ENCODE measurements at places on chromosomes 1 and 21. TPM values are rescaled to one million over a fixed set of nuclear protein-coding genes. Genes with fewer than 3 reads are reported as not detected.

The LYPLAL1 gene
- total RNA-seq = 20.8 TPM

The SLAMF9 gene
- total RNA-seq = 0.51 TPM

The ATP5PF gene
- 174 TPM for total RNA-seq

The UBL4B gene
- 1.8 TPM for total RNA-seq

The AADACL4 gene
- total RNA-seq = not detected

The GJA4 gene
- not detected for total RNA-seq

The SPRR5 gene
- total RNA-seq = not detected

The DUSP23 gene
- total RNA-seq = 23.3 TPM

The BTBD19 gene
- total RNA-seq = 12.2 TPM

The CELA3B gene
- not detected for total RNA-seq

DNA sequence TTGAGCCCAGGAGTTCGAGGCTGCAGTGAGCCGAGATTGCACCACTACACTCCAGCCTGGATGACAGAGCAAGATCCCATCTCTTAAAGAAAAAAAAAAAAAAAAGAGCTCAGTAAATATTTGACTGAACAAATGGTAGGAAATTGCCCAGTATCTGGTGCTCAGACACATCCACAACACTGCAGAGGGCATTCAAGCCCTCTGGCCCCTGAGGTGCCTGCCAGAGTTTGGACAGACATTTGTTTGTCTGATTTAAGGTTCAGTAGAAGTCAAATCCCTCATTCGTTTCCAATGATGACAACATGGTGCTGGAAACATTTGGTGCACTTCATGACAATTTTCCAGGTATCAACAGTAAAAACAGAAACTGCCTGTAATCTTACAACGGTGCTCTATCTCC is 86.6 kb downstream of the HLCS start:
- DNase-seq = no peak

DNA sequence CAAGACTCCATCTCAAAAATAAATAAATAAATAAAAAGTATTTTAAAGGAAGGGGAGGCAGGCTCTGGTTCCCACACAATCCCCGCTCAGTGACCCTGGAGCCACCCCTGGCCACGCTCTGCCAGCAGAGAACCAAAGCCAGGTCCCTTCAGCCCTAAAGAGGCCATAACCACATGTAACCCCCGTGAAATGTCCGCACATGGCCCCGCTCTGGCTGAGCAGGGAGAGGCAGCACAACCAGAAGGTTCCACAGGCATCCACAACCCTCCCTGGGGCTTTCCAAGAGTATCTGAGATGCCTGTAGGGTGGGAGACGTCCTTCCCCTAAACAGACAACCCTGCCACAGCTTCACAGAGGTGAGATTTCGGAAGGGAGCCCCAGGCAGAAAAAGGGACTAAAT is 1.4 kb upstream of the ARF1 start:
- no peak for DNase-seq

GRCh38 chr1:219189952-219190351 is 16.3 kb downstream of the LYPLAL1 start:
- DNase-seq = no peak

- DNase-seq = no peak
These were observed 102.9 kb downstream of the AHCTF1 start for GRCh38 chr1:246828818-246829217.

DNA sequence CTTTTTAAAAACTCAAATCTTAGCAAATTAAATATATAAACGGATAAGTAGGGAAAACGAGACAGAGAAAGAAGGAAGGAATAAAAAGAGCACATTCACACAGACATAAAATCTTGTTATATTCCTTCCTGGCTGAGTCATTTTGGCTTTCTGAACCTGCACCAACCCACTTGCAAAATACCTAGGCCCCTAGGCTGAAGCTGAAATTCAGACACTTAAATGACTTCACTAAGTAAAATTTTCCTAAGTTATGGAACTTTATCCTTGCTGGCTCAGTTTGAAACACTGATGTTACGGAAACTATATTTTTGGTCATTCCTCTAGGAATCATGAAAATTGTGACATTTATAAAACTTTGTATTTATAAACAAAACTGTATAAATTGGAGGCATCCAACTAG is 462.8 kb upstream of the NFIA start:
- no peak for DNase-seq

DNA sequence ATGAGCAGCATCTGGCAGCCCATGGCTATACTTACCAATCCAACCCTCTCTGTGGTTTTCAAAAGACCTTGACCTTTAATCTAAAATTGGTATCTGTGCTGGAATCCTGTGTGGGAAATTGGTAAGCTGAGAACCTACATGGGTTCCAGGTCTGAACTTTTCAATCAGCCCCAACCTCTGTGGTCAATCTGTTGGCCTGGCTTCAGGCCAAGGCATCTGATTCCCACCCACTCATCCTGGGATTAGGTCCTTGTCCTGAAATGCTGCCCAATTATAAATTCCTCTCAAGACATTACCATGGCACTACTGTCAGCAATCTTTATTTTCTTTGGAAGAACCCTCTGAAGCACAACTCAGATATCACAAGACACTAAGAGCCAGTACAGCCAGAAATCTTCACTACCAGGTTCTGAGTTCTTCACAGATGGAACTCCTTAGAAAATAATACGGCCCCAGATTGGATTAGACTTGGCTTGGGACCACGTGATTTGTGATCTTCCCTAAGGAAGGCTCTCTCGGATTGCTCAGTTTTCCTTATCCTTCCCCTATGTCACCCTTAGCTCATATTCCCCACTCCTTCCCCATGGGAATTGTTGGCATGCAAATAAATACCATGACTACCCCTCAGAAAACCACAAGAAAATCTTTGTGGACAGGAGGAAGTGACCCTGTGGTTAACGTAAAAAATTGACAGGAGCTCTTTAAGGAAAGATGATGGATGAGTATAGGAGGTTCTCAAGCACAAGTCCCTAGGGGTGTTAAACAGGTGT is 207.9 kb upstream of the ST6GALNAC5 start:
- DNase-seq = no peak

- no peak for DNase-seq
These were observed 1412.1 kb downstream of the PLA2G4A start for GRCh38 chr1:188240772-188241406.

DNA sequence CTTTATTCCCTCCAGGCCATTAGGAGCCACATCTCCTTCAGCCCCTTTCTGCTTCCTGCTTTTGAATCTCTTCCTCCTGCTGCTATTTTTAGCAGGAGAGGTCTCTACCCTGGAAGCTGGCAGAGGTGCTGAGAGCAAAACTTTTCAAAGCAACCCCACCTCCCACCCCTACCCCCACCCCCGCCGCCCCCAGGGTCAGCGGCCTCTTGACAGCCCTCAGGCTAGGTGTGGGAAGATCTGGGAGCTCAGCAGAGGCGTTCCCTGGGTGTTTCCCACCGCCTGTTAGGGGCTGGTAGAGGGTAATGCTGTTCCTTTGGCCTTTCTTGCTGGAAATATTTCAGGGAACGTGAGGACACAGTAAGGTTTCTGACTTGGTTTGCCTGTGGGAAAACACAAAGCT is 112.5 kb upstream of the CACHD1 start:
- no peak for DNase-seq

DNA sequence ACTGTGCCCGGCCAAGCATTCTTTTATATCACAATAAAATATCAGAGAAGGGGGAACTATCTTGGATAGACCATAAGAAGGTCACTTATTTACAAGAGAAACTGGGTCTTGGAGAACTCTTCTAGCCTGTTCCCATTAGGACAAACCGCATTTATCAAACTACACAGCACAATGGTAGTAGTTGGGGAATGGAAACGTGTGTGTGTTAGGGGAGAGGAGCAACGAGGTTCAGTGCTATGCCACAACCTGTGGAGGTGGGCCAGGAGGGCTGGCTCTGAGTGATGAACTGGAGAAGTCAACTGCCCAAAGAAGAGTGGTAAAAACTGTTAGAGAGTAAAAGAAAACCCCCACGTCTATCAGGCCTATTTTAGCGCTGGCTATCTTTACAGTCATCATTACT is 1.6 kb downstream of the DONSON start:
- DNase-seq = no peak

GRCh38 chr1:107244709-107245500 is 104.1 kb downstream of the NTNG1 start:
- DNase-seq = no peak

DNA sequence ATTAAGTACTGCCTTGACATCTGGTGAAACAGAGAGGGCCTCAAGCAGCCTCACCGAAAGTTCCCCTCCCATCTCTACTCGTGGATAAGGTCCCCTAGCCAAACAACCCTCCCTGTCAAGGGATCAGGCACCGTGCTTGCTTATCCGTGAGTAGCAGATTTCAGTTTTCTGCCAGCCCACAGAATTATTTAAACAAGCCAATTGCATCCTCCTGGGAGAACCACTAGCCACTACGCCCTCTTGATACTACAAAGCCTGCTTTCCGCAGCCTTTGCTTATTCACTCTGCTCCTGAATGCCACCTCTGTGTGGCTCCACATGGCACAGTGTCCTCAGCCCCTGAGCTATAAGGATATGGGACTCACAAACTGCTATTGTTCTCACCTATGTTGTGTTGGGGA is 5.9 kb upstream of the TFF2 start:
- DNase-seq = no peak

DNA sequence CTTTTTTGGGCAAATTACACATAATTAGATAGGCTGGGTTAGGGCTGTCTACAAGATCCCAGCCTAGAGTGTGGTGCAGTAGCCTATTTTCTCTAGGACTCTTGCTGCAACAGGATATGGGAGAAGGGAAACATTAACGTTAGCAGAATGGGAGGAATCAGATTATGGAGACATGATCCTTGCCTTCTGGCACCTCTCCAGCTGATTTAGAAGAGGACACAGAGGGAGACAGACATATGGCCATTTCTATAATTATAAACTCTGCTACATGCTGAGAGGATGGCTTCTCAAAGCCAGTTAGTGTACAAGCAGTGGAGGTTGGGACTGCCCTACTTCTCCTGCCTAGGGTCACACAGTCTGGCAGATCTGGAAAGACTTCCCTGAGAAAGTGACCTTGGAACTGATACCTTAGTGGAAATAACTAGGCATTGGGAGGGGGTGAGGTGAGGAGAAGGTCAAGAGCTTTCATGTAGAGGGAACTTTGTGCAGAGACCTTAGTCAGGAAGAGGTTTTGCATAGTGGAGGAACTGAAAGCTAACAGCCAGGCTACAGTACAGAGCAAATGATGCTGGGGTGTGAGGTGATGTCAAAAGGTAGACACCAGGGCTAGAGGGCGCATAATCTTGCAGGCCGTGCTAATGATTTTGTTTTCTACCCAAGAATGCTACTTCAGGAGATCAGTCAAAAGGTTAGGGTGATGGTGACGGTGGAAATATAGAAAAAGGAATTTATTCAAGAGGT is 1.2 kb upstream of the CD1D start:
- no peak for DNase-seq

GRCh38 chr1:82991569-82991968 is 1007.4 kb downstream of the TTLL7 start:
- no peak for DNase-seq

DNA sequence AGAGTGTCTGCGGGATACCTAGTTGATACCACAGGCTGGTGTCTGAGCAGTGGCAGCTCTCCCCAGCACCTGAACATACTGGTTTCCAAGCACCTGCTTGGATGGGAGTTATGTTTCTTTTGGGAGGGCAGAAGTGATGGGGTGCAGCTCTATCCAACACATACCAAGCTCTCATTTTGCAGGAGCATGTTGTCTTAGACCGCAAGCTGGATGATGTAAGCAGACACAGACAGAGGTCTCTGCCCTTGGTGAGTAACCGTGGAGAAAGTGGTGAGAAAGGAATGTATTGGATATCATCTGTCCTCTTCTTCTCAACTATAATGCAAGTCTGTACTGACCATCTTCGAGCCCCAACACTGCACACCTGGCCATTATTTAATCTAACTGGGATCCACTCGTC is 37.4 kb downstream of the ZNF496 start:
- DNase-seq = peak; percentile 77

GRCh38 chr1:201712387-201713085 is 116.4 kb upstream of the IPO9 start:
- DNase-seq = no peak

DNA sequence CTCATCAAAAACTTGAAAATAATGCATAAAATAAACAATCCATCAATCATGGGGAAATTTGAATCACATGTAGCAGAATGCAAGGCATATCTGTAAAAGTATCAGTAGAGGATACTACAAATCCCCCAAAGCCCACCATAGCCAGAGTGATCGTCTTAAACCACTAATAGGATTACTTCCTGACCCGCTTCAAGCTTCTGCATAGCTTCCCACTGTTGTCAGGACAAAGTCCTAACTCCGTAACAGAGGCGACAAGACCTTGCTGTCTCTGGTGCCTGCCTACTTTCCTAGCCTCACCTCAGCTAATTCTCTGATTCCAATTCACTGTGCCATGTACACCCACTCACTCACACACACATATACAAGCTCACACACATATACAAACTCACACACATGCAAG is 161.2 kb upstream of the NFIA start:
- DNase-seq = no peak

DNA sequence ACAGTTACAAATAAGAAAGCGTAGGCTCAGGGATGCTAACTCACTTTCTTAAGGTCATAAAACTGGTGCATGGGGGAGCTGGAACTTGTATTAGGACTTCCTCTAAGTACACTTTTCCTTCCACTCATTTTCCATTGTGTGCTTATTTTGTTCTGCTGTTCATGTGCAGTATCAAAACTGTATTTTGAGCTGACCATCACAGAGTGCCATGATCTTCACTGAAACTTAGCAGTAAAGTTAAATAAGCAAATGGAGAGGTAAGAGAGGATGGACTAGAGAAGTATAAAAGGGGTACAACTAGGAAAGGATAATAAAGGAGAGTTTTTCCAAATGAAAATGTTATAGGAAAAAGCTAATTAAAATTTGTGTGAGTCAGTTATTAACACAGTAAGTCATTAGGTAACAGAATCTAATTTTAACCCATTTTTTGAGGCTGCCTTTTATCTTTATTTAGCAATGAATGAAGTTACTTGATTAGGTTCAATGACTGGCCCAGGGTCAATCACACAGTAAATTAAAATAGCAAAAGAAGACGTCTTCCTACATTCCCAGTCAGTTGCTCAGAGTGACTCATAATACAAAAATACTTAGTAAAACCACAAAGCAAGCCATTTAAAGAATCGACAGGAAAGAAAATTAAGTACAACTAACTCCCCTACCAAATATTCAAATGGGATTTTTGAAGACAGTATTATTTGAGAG is 165.8 kb upstream of the C1orf105 start:
- peak; percentile 80 for DNase-seq

- DNase-seq = no peak
These were observed 186.7 kb downstream of the PDE4B start for GRCh38 chr1:65979136-65980044.

All from HFFc6 (cell line).